ENCODE measurements at places on chromosomes 4 and X.

DNA sequence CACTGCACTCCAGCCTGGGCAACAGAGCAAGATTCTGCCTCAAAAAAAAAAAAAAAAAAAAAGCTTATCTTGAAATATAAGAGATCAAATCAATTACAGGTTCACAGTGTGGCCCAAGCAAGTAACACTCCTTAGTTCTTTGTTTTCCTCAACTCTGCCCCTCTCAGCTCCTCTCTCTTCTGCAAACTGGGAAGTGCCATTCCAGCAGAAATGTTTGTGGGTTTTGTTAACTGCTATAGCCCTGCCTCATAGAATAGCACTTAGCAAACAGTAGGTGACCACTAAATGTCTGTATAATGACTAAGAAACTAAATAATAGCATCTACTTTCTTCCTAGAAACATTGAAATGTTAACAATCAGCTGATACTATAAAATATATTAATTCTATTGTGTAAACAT is 160.0 kb upstream of the NAP1L5 start:
- no peak for DNase-seq

DNA sequence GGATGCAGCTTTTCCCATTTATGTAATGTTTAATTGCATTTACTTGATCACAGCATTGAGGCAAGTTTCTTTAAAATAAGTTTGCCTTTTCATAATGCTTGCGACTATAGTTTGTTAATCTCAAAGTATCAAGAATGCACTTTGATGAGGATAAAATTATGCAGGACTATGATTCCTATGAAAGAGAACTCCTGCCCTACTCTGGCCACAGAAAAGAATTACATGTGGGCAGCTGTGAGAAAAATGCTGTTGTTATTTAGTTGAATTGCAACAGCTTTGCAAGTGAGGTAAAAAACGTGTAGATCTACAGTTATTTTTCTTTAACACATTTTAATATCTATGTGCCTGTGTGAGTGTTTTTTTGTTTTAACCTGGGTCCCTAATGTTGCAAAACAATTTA is 12.5 kb upstream of the OSTC start:
- DNase-seq = no peak

GRCh38 chr4:41609851-41610250 is 71.9 kb downstream of the LIMCH1 start:
- no peak for DNase-seq

GRCh38 chr4:118954246-118954645 is 65.6 kb downstream of the SYNPO2 start:
- DNase-seq = no peak

DNA sequence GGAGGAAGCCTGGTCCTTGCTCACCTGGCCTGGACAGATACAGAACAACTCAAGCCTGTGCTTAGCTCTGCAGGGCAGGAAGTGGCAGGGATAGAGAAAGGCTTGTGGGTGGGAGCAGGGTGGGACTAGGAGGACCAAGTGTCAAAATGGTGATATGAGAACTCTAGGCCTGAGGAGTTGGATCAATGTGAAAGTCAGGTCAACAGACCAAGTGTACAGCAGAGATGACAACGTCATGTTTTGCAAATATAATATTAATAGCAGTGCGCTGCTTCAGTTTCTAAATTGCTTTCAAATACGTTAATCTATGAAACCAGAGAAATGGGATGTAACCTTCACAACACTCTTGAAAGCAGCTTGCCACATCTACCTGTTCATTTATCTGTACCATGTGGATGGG is 114.2 kb upstream of the MAP3K15 start:
- no peak for DNase-seq
